Pancreas (tissue), 10 donors: ENCODE measurements at places on chromosomes 6 and 20. TPM values are rescaled to one million over a fixed set of nuclear protein-coding genes. Genes with fewer than 3 reads are reported as not detected.

GRCh38 chr6:118580585-118581419, 32.7 kb downstream of the PLN start:
- peaks cover 5% of the 10 kb centered on the region for H3K4me1 ChIP-seq
- no peaks in the 10 kb centered on the region for H3K36me3 ChIP-seq
- H3K27me3 ChIP-seq, result no peaks in the 10 kb centered on the region
- no peak overlapping the region for H3K4me3 ChIP-seq
- no peak overlapping the region for H3K27ac ChIP-seq

- H3K27ac ChIP-seq, result no peak overlapping the region
- no peaks in the 10 kb centered on the region for H3K36me3 ChIP-seq
- H3K27me3 ChIP-seq, result no peaks in the 10 kb centered on the region
Observed at GRCh38 chr20:62805711-62806382, 1.2 kb downstream of the OGFR start.

Gene C20orf202
- total RNA-seq, result 0.14 TPM

Gene BRD2
- total RNA-seq, result 76.8 TPM

- H3K27ac ChIP-seq, result no peak overlapping the region
- no peak overlapping the region for H3K4me3 ChIP-seq
- DNase-seq, result no peak
- H3K27me3 ChIP-seq, result no peaks in the 10 kb centered on the region
- H3K4me1 ChIP-seq, result no peaks in the 10 kb centered on the region
Observed at GRCh38 chr6:5466281-5467136, 205.2 kb downstream of the FARS2 start.
